Retinal pigment epithelial cell (primary cell): ENCODE measurements at places on chromosomes 3 and 15.

GRCh38 chr3:20056725-20057611 lies 16.7 kb downstream of the KAT2B start:
- no peak for DNase-seq

DNA sequence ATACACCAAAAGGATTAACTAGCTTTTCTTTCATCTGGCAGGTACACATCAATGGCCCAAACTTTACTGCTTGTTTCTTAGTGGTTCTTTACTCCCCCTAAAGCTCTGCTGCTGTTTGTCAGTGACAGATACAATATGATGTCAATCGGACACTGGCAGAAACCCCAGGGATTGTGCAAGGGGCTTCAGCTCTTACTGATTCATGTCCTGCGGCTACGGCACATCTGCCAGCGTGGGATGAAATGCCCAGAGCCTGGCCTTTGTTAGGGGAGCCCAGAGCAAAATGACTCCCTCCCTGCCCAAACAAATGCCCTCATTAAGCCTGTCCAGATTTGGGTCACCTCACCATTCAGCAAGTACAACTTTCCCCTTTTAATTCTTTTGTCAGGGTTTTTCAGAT lies 28.3 kb downstream of the SRP14 start:
- DNase-seq = no peak

DNA sequence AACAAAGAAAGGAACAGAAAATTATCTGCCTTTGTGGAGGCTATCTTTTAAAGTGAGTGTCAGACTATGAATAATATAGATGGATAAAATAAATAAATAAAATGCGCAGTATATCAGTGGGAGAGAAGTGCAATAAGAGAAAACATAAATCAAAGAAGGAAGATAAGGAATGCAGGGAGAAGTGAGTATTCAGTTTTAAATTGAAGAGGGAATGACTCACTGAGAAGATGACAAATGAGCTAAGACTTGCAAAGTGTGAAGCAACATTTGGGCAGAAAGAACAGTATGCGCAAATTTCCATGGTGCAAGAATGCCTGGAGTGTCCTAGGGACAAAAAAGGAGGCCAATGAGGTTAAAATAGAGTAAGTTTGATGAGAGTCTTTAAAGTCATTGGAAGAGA lies 1300.1 kb upstream of the ALCAM start:
- peak; percentile 2 for DNase-seq

DNA sequence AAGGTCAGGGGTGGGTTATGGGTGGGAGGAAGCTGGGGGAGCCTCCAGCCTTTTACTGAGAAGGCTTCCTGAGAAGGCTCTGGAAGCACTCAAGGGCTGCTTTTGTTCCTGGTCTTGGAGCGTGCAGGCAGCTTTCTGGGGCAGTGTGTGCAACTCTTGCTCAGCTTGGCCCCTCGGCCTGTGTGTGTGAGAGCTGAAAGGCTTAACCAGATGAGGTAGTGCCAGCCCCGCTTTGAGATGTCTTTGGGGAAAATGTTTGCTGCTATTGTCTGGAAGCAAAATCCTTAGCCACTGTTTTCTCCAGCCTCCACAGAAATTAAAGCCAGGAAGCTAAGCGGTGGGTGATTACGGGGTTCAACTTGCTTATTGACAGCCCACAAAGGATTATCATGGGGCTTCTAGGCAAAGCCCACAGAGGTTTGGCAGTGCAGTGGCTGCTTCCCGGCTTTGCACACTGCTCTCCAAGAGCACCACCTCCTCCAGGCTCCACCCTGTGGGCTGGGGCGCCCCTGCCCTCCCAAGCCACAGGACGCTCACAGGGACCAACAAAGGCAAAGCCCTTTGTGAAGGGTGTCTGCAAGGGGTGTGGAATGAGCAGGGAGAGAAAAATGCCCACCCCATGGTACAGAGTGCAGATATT lies 121.7 kb upstream of the TLE3 start:
- no peak for DNase-seq

GRCh38 chr3:32316976-32317375 lies 74.7 kb upstream of the CMTM7 start:
- no peak for DNase-seq

GRCh38 chr15:76058714-76059319 lies 968 bp upstream of the TMEM266 start:
- no peak for DNase-seq

- DNase-seq = peak; percentile 47
Observed at GRCh38 chr15:72358650-72359171, 17.1 kb downstream of the HEXA start.

DNA sequence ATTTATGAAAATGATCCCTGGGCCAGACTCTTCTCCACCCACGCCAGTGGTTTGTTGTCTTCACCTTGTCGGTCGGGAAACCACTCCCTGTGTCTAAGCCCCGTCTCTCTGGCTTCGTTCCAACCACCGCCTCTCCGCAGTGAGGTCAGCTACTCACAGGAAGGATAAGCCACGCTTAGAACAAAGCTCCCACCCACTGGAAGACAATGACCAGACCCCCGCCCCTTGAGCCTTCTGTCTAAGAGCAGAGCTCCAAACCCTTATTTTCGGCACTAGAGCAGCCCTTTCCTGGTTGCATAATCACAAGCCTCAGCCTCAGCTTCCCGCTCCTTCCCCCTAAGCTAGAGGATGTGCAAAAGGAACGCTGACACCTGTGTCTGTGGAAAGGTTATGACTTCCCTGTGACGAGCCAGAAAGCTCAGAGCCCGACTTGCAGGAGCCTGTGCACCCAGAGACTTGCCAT lies 114.9 kb upstream of the MEF2A start:
- no peak for DNase-seq

GRCh38 chr3:140910860-140911259 lies 30.8 kb upstream of the SLC25A36 start:
- DNase-seq = no peak

DNA sequence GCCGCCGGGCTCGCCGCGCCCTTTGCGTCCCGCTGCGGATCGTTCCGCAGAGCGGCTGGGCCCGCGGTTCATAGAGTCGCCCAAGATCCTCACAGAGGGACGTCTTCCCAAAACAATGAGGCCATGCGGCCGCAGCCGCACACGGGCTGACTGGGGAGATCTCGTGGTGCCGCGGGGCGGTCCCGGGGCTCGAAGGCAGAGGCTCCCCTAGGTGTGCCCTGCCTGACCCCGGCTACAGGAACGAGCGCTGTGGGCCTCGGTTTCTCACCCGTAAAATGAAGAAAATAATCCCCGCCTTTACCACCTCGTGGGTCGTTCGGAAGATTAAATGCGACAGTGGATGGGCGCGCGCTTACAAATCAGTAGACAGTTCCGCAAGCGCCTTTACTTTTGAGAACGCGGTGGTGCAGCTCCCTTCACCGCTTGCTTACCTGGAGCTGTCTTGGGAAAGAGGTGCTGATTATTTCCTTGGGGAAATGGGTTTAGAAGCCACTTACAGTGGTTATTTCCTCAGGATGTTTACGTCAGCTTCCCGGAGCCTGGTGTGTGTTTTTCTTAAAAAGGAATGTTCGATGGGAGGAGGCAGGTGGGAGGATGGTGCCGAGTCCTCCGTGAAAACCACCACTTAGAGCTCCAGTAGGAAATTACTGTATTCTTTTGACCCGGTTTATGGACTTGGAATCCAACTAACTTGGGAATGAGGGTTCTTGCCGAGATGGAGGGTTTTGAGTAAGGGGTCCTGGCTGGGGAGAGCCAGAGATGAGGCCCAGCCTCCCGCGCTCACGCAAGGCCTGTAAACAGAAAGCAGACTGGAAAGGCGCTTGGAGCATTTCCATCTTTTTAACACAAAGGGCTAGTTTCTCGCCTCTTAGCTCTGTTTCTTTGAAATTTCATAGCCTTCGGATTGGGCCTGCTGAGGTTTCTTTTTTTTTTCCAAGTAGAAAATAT lies 1.9 kb upstream of the MEX3B start:
- DNase-seq = no peak

- peak; percentile 26 for DNase-seq
Observed at GRCh38 chr15:66714543-66714981, 12.5 kb downstream of the SMAD6 start.

GRCh38 chr3:108044699-108045098 lies 46.1 kb downstream of the CD47 start:
- DNase-seq = no peak

DNA sequence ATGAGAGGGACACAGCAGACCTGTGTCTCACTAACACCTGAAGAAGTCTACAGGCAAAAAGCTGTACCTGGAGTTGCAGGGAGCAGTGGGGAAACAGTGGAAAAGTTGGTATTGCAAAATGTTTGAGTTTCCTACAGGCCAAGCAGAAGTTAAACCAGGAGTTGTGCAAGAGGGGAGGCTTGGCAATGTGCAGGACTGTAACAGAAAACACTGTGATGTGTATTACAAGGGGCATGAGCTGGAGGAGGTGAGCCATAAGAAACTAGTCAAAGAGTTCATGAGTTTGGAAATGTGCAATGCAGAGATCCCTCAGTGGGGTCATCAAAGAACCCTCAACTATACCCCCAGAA lies 47.1 kb upstream of the SERPINI2 start:
- DNase-seq = no peak

DNA sequence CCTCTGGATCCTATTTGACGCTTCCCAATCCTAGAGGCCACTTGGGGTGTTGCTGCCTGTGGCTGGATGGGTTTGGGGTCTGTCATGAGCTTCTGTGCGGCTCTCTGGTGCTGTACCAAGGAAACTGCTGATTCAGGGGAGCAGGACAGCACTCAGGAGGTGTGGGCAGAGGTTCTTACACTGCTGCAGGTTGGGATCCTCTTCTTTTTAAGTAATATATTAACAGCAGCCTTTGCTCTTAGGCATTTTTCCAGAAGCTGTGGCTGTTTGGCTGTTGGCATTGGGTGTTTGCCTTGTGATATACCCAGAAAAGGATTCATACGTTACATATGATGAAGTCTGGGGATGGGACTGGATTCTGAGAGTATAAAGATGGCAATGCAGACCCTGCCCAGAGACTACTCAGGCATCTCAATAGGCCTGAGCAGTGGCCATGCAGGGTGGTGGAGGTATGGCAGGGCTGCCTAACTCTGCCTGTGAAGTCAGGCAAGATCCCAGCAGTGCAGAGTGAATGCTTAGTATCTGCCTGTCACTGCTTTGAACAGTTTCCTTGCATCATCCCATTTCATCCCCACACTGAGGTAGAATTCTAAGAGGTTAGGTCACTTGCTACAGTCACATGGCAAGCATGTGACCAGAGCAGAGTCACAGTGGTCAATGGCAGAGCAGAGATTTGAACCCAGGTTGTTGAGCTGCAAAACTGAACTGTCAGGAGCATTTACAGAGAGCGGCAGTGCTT lies 3.9 kb downstream of the ABHD6 start:
- DNase-seq = no peak

- DNase-seq = no peak
Observed at GRCh38 chr3:177362626-177363025, 165.3 kb upstream of the TBL1XR1 start.

GRCh38 chr3:129233538-129233937 lies 15.9 kb upstream of the COPG1 start:
- no peak for DNase-seq

DNA sequence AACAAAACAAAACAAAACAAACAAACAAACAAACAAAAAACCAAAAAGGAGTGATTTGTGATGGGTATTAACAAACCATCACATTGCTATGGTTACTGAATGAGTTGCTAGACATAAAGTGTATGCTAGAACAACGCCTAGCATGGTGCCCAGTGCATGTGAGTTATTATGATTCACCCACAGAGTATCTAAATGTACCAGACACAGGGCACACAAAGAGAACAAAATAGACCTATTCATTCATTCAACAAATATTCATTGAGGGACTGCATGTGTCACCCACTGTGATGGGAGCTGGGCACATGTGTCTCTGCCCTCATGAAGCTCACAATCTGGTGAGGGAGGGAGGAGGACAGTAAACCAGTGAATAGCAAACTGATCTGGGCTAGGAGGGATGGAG lies 11.6 kb upstream of the ACAN start:
- no peak for DNase-seq

GRCh38 chr3:124966521-124967445 lies 32.2 kb upstream of the MUC13 start:
- DNase-seq = no peak

- DNase-seq = no peak
Observed at GRCh38 chr3:104614564-104614963, 752.1 kb upstream of the ALCAM start.

- DNase-seq = no peak
Observed at GRCh38 chr15:80161468-80162016, 8.7 kb downstream of the FAH start.

DNA sequence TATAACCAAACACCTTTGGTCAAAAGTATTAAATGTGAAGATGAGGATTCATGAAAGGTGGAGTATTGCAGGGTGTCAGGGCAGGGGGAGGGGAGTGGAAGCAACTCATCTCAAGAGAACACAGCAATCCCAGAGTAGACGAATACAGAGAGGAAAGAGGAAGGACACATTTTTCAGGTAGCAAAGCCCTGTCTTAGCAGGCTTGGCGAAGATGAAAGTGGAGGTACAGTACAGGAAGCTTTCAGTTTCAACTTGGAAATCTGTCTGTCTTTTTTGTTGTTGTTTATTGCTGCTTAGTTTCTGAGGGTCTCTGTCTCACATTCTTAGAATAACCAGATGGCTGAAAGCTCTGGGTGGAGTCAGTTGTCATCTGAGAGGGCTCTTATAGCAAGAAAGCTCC lies 80.8 kb upstream of the GPR149 start:
- DNase-seq = no peak

- DNase-seq = no peak
Observed at GRCh38 chr3:130905551-130905950, 11.7 kb downstream of the ATP2C1 start.

DNA sequence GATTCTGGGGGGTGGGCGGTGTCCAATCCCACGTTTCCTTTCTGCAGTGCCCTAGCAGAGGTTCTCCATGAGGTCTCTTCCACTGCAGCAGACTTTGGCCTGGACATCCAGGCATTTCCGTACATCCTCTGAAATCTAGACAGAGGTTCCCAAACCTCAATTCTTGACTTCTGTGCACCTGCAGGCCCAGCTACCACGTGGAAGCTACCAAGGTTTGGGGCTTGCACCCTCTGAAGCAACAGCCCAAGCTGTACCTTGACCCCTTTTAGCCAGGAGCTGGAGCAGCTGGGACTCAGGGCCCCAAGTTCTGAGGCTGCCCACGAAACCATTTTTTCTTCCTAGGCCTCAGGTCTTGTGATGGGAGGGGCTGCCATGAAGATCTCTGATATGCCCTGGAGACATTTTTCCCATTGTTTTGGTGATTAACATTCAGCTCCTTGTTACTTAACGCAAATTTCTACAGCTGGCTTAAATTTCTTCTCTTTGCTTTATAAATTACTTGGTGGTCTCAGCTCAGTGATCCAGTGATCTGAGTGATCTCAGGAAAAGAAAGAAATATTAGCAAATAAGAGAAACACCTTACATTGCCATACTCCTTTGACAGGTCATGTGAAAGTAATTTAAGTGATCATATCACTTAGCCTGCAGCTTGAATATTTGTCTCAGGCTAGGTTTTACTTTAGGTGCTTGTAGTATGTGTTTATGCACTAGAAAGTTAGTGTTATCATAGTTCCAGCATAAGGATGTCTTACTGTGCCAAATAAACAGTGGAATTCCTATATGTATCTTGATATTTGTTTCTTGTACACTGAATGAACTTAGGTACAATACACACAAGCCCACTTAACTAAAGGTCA lies 3.0 kb downstream of the SNAP23 start:
- no peak for DNase-seq
